ENCODE measurements at places on chromosomes 11 and 22.

- no peak for DNase-seq
These were observed 109.9 kb downstream of the MICAL2 start for GRCh38 chr11:12220305-12220704.

DNA sequence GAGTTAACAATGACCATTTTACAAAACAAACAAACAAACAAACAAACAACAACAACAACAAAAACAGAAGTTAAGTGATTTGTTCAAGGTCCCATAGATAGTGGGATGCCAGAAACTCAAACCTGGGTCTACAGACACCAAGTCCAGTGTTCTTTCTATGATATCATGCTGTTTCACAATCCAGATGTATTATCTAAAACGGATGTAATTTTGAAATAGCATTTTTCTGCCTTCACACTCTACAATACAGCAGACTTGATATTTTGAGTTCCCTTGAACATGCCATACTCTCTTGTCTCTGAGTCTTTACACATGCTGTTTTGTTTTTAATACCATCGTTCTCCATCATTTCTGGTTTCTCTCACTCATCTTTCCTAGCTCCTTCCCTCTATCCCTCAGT lies 104.5 kb downstream of the RELT start:
- no peak for DNase-seq

DNA sequence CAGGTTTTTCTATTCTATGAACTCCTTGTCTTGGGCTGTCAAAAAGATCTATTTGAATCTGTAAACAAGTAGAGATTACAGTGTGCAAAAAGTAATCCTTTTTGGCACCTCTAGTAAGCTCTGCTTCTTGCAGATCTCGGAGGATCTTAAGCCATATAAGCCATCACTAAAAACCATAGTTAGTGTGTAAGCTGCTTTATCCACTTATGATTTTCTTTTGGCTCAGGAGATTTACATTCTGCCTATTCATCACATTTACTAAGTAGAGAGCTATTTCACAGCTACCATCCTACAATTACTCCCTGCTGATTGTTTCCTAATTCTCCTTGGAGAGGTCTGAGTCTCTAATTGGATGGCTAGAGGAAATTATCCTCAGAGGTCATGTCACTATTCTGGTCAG lies 385.7 kb downstream of the AASDHPPT start:
- DNase-seq = no peak

- no peak for DNase-seq
These were observed 4.0 kb upstream of the ARHGAP42 start for GRCh38 chr11:100683126-100683525.

DNA sequence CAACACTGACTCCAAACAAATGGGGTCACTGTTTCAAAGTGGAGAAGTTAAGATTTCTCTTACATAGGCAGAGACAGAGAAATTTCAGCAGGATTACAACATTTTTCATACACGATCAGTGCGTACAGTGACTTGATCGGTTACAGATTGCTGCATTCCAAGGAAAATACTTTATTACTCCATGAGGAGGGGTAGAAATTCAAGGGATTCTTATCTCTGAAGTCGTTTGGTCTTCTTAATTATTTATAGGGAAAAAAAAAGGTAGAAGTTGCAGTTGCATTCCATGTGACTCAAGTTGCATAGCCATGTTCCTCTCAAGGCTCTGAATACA lies 10.7 kb upstream of the SMIM38 start:
- DNase-seq = no peak

DNA sequence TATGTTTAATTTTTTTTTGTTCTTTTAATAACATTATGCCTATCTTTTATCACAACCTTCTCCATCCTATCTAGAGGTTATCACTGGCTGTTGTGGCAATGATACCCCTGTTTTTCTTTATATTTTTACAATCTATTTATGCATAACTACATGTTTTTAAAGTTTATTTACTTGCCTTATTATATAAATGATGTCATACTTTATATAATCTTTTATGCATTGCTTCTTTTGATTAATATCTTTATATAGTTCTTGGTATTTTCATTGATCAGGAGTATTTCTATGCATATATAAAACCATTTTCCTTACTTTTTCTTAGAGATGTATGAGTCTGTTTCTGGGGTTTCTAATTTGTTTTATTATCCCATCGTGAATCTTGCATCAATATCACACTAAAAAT lies 719.8 kb upstream of the RAG2 start:
- DNase-seq = no peak

- DNase-seq = no peak
These were observed 540.4 kb downstream of the BUD13 start for GRCh38 chr11:116232364-116232828.

GRCh38 chr22:28002863-28003565 lies 84.0 kb upstream of the PITPNB start:
- no peak for DNase-seq

DNA sequence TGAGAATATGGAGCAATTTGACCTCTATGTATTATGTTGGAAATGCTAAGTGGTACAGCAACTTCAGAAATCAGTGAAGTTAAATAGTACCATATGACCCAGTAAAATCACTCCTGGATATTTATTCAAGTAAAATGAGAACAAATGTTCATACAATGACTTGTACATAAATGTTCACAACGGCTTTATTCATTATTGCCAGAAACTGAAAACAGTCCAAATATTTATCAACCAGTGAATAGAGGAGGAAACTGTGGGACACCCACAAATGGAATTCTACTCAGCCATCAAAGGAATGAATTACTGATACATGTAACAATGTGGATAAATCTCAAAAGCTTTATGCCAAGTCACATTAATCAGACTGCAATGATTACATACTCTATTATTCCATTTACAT lies 416.3 kb downstream of the AASDHPPT start:
- DNase-seq = no peak

- DNase-seq = no peak
These were observed 77.9 kb upstream of the PITPNB start for GRCh38 chr22:27996981-27997380.

DNA sequence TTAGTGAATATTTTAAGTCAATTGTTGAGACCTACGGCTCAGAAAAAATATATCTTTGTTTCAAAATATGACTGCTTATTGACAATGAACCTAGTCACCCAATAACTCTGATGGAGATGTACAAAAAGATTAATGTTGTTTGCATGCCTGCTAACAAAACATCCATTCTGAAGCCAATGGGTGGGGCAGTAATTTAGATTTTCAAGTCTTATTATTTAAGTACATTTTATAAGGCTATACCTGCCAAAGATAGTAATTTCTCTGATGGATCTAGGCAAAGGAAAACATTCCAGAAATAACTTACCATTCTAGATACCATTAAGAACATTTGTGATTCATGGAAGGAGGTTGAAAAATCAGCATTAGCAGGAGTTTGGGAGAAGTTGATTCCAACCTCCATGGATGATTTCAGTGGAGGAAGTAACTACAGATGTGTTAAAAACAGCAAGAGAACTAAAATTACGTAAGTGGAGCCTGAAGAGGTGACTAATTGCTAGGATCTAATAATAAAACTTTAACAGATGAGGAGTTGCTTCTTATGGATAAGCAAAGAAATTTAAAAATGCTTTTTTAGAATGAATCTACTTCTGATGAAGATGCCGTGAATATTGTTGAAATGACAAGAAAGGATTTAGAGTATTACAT lies 26.4 kb upstream of the OR8D2 start:
- DNase-seq = no peak

- DNase-seq = no peak
These were observed 126.3 kb downstream of the COMMD9 start for GRCh38 chr11:36162883-36163434.

GRCh38 chr11:65216830-65217229 lies 35.1 kb downstream of the CAPN1 start:
- DNase-seq = no peak

GRCh38 chr11:28209906-28210305 lies 101.7 kb downstream of the METTL15 start:
- DNase-seq = no peak

DNA sequence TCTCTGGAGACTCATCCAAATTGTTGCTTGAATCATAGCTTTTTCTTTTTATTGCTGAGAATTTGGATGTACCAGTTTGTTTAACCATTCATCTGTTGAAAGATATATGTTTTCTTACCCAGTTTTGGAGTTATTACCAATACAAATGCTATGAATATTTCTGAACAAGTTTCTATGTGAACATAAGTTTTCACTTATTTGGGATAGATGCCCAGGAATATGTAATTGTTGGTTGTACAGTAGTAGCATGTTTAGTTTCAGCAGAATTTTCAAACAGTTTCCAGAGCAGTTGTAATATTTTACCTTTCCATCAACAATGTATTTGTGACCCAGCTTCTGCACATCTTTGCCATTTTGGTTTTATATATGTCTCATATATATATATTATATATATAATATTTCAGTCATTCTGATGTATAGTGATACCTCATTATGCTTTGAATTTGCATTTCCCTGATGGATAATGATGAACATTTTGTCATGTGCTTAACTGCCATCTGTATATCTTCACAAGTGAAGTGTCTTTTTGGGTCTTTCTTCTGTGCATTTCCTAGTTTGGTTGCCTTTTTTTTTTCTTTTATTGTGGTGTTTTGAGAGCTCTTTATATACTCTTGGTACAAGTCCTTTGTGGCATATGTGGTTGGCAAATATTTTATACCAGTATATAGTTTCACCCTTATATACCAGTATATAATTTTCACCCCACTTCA lies 118.8 kb downstream of the LUZP2 start:
- no peak for DNase-seq

Data from central memory CD8-positive, alpha-beta T cell (primary cell).